Muscle of leg (tissue), 16 donors: ENCODE measurements at places on chromosomes 12 and 14. TPM values are rescaled to one million over a fixed set of nuclear protein-coding genes. Genes with fewer than 3 reads are reported as not detected.

DNA sequence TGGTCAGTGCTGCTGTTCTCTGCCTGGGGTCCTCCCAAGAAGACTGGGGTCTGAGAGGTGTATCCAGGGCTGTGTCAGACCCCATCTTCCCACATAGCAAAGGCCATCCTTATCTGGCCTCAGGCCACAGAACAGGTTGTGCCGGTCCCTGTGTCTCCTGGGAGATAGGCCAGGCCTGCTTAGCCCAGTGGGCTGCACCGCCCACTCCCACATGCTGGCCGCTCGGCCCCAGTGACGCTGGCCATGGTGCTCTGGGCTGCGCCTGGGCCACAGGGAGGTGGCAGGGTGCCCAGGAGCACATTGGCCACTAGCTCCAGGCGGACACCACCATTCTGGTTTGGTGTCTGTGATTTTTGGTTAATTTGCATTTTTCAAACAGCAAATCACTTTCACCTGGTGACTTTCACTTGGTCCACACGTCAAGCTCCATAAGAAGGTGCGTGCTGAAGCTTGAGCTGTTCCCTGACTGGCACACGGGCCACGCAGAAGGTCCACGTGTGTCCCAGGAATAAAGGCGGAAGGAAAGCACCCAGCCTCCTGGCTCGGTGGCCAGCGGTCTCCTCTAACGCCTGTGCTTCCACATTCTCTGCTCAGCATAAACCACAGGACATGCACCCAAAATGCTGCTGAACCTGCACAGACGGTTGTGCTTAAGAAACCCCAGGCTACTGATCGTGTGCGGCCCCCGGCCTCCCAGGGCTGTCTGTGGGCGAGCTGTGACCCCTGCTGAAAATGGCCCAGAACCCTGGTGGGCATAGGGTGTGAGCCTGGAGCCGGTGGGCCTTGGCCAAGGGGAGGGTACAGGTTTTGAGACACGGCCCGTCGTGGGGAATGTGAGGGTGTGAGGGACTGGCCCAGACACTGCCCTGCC lies 4.6 kb downstream of the FBRSL1 start:
- DNase-seq = no peak

DNA sequence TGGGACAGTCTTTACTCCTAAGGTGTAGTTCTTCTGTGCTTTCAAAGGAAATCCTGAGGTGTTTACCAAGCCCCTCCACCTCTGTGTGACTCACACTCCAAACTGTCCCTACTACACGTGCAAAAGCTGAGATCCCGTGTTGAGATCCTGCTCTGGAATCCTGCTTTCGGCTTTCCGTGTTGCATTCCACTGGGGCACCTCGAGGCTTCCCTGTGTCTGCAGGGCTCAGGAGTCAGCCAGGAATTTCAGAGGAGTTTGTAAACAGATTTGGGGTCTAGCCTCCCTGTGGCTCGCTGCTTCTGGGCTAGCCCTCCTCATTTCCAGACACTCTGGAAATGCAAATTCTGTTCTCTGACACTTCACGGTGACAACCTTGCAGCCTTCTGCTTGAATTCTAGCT lies 48.4 kb downstream of the CACNA2D4 start:
- DNase-seq = no peak

DNA sequence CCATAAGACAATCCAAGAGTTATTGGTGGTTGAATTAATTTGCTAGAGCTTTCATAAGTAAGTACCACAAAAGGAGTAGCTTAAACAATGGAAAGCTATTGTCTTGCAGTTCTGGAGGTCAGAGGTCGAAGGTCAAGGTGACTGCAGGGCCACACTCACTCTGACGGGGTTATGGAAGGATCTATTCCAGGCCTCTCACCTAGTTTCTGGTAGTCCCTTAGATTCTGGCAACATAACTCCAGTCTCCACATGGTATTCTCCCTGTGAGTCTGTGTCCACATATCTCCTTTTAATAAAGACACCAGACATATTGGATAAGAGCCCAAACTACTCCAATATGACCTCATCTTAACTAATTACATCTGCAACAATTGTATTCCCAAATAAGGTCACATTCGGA lies 273.4 kb downstream of the FOXN3 start:
- no peak for DNase-seq

- DNase-seq = peak; percentile 14
Observed at GRCh38 chr14:73739174-73739898, 25.2 kb upstream of the PNMA1 start.

GRCh38 chr12:95767703-95768102 lies 22.9 kb downstream of the NTN4 start:
- no peak for DNase-seq

Gene CPM
- 2.0 TPM for total RNA-seq

Gene PLA2G1B
- total RNA-seq = 0.75 TPM

Gene CDH24
- 2.1 TPM for total RNA-seq

- peak; percentile 43 for DNase-seq
Observed at GRCh38 chr14:60974090-60974651, 6.7 kb downstream of the TRMT5 start.

DNA sequence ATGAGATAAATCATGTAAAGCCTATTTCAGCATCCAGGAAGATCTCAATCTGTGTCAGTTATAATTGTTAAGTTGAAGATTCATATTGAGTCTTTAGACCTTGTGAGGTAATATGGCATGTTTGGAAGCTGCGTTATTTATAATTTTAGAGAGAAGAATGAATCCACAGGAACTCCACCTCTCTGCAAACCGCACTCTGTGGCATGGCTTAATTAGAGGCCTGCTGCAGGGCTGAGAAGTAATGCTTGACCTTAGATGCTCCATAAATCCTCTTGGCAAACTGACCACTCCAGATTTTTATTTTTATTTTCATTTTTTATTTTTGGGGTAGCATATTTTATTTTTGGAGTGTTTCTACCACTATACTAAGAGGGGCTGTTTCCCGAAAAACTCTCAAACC lies 28.8 kb downstream of the BCAT1 start:
- no peak for DNase-seq

Gene CIDEB
- 13.4 TPM for total RNA-seq

GRCh38 chr14:69852531-69853321 lies 26.5 kb upstream of the SMOC1 start:
- no peak for DNase-seq

Gene CS
- total RNA-seq = 93.5 TPM
